ENCODE measurements at places on chromosomes 12 and 14.

- no peak for DNase-seq
Measured at GRCh38 chr14:59819446-59820088, 51.0 kb downstream of the RTN1 start.

DNA sequence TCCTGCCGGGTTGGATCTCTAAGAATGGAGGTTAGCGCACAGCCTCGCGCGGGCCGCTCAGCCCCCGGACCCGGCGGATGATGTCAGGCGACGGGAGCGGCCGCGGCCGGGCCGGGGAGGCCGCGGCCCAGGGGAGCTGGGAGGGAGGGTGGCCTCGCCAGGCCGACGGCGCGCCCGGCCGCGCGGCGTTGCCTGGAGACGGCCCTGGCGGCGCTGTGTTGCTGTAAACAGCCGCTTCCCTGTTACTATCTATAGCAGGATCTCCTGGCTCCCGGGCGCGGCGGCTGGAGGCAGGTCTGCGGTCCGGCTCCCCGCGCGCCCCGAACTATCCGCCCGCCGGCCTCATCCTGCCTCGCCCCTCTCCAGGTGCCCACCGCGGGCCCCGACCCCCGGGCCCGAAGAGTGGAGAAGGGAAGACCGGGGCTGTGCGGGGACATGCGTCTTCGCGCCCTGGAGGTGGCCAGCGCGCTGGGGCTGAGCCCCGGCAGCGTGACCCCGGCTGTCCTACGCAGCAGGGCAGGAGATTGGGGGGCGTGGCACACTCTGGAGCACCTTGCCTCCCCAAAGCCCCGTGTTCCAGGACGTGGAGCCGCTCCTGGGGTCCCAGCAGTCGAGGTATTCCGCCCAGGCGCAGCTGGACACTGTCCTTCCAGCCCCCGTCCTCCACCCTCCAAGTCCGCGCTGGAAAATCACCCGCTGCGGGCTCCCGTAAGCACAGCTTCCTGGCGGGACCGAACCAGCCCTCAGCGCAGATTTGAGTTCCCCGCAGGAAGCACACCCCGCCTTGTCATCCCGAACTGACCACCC, 1.4 kb upstream of the FOS start:
- peak; percentile 93 for DNase-seq

DNA sequence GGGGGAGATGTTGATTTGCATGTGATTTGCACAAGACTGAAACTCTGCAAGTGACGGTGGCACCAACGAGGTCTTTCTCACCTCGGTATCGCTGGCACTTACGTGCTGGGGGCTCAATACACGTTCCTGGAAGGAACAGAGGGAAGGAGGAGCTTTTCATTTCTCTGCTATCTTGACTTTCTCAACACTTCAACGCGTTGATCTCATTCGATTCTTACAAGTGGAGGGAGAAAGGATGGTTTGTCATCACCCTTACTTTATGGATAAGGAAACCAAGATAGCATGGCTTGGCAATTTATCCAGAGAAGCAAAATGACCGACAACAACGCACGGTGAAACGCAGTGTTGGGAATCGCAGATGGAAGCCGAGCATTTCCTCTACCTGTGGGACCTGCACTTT, 87.3 kb upstream of the RFLNA start:
- DNase-seq = no peak

DNA sequence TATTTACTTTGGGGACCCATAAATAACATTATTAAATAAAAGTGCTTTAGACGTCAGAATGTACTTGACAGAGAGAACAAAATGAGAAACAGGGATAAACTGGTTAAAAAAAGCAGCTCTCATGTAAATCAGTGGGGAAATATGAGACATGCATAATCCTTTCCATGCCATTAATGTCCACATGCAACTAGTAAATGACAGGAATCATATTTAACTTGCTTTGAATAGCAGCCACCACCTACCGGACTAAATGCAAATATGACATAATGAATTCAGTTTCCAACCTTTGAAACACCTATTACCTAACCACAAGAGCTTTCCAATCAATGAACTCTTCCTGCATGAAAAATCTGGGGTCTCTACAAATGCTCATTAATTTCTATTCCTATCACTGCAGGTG, 19.6 kb downstream of the FGD6 start:
- no peak for DNase-seq

DNA sequence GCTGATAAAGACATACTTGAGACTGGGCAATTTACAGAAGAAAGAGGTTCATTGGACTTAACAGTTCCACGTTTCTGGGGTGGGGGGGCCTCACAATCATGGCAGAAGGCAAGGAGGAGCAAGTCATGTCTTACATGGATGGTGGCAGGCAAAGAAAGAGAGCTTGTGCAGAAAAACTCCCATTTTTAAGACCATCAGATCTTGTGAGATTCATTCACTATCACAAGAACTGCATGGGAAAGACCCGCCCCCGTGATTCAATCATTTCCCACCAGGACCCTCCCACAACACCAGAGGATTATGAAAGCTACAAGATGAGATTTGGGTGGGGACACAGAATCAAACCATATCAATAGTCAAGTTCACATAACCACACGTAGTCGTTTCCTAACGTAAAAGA, 85.5 kb downstream of the USP15 start:
- no peak for DNase-seq

DNA sequence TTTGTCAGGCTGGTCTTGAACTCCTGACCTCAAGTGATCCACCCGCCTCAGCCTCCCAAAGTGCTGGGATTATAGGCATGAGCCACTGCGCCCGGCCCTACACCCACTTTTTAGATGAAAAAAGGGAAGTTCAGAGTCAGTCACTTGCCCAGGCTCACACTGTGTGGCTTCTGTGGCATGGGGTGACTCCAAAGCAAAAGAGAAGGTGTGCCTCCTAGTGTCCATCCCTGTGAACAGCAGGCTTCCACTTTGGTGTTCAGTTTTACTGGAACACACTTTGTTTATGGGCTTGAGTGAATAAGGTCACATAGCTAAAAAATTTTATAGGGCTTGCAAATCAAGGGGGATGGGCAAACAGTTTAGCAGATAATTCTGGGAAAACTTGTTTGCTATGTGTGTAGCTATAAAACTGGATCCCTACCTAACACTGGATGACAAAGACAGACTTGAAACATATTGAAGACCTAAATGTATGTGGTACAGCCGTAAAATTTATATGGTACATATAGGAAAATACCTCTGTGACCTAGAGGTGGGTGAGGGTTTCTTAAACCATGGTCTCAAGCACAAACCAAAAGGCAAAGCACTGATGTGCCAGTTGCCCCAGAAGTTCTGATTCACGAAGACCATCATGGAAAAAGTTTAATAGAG, 54.9 kb downstream of the EID3 start:
- peak; percentile 56 for DNase-seq

- DNase-seq = no peak
Measured at GRCh38 chr14:80805136-80805535, 136.4 kb downstream of the CEP128 start.

GRCh38 chr14:64625386-64626232, 75.8 kb downstream of the PPP1R36 start:
- DNase-seq = no peak

- DNase-seq = no peak
Measured at GRCh38 chr14:80762641-80763228, 178.8 kb downstream of the CEP128 start.

GRCh38 chr14:102525219-102525928, 15.8 kb upstream of the ANKRD9 start:
- DNase-seq = no peak

GRCh38 chr12:104498211-104498801, 41.6 kb downstream of the CHST11 start:
- DNase-seq = no peak

DNA sequence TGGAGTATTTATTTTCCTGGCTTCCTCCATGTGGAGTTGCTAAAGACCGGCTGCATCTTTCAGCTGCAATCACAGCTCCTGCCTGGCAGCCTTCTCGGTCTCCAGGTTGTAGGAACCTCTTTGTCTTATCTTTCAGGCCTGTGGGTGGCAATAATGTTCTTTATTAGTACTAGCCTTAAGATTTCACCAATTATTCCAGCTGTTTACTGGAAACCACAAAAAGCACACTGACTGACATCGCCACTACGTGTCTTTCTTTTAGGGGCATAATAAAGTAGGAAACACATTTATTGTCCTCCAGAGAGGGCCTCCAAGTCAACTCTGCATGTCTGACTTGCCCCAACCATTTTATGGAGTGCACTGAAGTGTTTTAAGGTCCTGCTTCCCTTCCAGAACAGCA, 1116.5 kb upstream of the TMEM132C start:
- DNase-seq = no peak

DNA sequence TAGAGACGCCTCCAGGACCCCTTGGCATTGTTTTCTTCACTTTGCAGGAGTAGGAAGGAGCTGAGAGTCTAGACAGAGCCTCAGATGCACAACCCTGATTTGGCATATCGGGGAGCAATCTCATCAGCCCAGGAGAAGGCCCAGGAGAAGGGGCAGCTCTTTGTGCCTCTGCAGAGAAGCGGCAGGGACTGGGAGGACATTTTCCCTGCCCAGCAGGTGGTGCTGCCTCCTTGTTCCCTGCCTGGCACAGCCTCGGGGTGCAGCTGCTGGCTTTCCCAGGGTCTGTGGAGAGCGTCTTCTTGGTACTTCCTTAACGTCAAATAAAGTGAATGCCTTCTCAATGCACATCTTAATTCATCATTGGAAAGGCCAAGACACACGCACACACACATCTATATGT, 419.5 kb downstream of the TMEM121 start:
- DNase-seq = no peak

- peak; percentile 70 for DNase-seq
Measured at GRCh38 chr12:49983892-49984291, 11.1 kb downstream of the AQP6 start.

- no peak for DNase-seq
Measured at GRCh38 chr12:70364695-70365397, 1.2 kb upstream of the KCNMB4 start.

GRCh38 chr12:57358646-57359045, 72.2 kb downstream of the R3HDM2 start:
- no peak for DNase-seq

DNA sequence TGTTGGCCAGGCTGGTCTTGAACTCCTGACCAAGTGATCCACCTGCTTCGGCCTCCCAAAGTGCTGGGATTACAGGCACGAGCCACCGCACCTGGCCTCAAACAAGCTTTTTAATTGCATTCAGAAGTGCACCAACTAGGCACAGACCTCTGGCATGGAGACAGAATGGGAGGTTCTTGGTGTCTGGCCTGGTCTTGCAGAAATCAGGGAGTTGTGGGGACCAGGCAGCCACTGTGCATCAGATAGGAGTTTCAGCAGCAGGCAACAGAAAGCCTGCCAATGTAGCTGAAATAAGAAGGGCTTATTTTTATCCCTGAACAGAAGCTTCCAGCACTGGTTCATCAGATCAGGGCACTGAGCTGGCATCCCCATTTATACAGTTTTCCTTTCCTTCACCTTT, 22.2 kb upstream of the TCL1B start:
- no peak for DNase-seq

GRCh38 chr14:98612434-98613200, 659.4 kb downstream of the BCL11B start:
- no peak for DNase-seq

GRCh38 chr14:47257013-47257412, 418.4 kb downstream of the MDGA2 start:
- DNase-seq = no peak

GRCh38 chr12:3161861-3162260, 84.7 kb downstream of the TSPAN9 start:
- no peak for DNase-seq

DNA sequence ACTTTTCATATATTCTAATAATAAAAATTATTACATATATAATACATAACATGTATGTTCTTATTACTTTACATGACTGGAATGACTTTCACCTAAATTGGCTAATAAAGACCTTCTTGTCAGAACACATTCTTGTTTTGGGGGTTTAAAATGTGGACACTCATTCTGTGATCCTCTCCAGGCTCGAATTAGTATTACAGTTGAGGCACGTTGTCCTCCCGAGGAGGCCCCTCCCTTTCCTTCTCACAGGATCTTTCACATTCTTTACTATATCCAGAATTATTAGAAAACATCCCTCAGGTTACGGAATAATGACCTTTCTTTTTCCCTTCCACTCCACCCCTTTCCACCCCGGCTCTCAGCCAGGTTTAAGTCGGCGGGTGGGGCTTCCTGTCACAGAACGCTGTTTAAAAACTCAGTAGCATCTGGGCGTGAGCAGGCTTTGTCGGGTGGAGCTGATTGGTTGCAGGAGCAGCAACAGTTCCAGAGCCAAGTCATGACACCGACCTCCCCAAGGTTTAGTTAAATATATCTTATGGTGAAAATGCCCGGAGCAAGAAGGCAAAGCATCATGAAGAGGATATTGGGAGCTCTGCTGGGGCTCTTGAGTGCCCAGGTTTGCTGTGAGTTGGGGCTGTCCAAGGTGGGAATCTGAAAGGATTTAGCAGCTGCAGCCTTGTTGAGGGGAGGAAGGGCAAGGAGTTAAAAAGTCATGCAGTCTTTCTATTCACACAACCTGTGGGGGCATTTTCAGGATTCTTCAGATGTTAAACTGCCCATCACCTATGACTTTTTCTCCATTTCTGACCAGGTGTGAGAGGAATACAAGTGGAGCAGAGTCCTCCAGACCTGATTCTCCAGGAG, 396.7 kb upstream of the OR4E1 start:
- no peak for DNase-seq

DNA sequence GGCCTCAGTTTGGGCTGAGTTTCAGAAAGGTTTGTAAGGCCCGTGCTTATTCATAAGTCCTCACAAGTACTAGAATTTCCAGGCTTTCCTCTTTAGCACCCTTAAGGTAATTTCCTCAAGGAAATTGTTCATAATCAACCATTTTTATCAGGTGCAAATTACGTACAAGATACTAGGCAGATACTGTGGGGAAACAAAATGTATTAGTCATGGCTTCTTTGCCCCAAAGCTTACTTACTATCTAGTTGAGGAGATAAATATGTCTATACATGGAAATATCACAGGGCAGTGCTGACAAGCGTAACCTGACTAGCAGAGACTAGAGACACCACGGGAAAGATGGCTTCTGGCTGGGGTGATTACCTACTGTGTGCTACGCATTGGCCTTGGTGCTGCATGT, 22.5 kb downstream of the MAX start:
- no peak for DNase-seq

GRCh38 chr12:107702106-107702505, 16.5 kb downstream of the PWP1 start:
- DNase-seq = no peak

GRCh38 chr12:31485571-31485970, 105.4 kb downstream of the DENND5B start:
- DNase-seq = no peak

DNA sequence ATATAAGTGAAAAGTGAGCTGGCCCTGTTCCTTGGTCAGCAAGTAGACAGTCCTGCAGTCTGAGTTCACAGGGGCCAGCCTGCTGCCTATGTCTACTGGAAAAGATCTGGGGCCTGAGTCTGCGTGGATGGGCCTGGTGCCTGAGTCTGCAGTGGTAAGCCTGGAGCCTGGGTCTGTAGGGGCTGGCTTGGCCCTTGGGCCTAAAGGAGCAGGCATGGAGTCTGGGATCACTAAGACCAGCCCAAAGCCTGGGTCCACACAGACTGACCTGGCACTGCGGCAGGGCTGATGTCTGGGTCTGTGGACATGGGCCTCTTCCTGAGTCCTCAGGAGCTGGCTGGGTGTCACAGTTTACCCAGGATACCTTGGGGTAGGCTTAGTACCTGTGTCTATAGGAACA, 95.4 kb downstream of the KLHL28 start:
- no peak for DNase-seq

GRCh38 chr14:74563233-74563585, 48.8 kb downstream of the LTBP2 start:
- peak; percentile 56 for DNase-seq

GRCh38 chr12:57476993-57477709, 2.5 kb downstream of the ARHGAP9 start:
- DNase-seq = no peak

- DNase-seq = no peak
Measured at GRCh38 chr12:43112101-43112920, 439.7 kb downstream of the ADAMTS20 start.

Measured in HTR-8/SVneo (cell line).